ENCODE measurements at places on chromosomes 13 and 19. TPM values are rescaled to one million over a fixed set of nuclear protein-coding genes. Genes with fewer than 3 reads are reported as not detected.

FBXO27 gene
- total RNA-seq: 0.45 TPM

GRCh38 chr13:74669149-74669548 lies 534.9 kb upstream of the KLF12 start:
- DNase-seq: no peak

DNA sequence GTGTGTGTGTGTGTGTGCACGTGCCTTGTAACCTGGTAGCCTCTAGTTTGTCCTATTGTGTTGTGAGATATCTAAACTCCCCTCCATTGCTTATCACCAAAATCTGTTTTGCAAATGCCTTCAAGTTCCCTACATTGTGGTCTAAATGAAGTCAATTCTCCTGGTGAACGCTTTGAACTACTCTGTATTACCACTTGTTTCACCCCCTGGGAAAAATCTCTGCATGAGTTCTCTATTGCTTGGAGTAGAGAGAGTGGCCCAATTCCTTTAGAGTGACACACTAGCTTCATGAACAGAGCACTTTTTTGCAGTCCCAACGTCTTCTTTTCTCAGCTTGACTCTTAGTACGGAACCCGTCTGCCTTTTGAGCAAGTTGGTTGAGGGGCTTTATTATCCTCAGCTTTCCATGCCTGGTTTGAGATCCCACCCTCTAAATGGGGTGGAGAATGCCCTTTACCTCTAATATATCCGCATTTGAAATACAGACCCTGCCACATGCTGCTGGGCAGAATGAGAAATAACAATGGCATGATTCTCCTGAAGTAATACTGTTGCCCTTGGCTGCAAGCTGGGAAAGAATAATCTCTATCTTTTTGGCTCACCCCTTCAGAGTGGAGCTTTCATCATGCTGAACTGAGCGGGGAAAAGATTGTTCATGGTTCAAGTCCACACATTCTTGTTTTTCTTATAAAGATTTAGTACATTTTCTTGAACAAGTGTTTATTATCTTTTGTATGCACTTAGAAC lies 2545.3 kb downstream of the PCDH9 start:
- no peak for DNase-seq

GRCh38 chr13:63910511-63910910 lies 2494.9 kb upstream of the PCDH20 start:
- peak; percentile 52 for DNase-seq

ZNF560 gene
- 5.7 TPM for total RNA-seq

- no peak for DNase-seq
Observed at GRCh38 chr19:13425151-13425550, 81.1 kb downstream of the CACNA1A start.

TRIM28 gene
- total RNA-seq: 1,038 TPM

All from A673 (cell line).